GM23338 (cell line): ENCODE measurements at places on chromosomes 16 and 17. TPM values are rescaled to one million over a fixed set of nuclear protein-coding genes. Genes with fewer than 3 reads are reported as not detected.

GRCh38 chr16:67287960-67288359 is 8.6 kb downstream of the PLEKHG4 start:
- no peak for DNase-seq

DNA sequence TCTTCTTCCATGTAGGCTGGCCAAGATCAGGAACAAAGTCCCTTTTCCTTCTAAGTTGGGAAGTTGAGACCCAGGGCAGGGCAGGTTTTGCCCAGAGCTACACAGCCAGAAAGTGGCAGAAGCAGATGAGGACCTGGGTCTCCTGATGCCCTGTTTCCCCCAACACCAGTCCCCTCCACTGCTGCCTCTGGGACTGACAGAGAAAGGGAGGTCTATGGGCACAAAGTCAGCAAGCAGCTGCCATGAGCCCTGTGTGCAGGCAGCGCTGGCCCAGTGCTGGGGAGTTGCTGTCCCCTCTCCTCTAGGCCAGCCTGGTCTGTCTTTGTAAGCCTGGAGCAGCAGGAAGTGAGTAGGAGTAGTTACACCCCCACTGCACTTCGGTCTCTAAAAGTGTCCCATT is 46.9 kb upstream of the NKD1 start:
- DNase-seq, result no peak

DNA sequence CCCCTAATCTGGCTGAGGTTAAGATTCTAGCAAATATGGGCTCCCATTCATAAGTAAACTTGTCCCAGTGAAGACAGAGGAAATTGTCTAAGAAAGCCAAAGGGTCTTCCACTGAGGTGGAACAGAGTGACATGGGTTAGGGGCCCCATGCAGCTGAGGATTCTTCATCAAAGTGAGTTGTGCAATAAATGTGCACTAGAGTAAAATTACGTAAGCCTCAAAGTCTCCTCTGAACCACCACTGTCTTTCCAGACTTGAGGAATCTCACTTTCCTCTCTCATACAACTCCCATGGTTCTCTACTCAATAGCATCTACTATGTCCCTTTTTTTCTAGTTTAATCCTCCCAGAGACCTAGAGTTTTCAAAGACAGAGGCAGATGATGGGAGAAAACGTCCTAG is 132.4 kb downstream of the CA10 start:
- no peak for DNase-seq

DNA sequence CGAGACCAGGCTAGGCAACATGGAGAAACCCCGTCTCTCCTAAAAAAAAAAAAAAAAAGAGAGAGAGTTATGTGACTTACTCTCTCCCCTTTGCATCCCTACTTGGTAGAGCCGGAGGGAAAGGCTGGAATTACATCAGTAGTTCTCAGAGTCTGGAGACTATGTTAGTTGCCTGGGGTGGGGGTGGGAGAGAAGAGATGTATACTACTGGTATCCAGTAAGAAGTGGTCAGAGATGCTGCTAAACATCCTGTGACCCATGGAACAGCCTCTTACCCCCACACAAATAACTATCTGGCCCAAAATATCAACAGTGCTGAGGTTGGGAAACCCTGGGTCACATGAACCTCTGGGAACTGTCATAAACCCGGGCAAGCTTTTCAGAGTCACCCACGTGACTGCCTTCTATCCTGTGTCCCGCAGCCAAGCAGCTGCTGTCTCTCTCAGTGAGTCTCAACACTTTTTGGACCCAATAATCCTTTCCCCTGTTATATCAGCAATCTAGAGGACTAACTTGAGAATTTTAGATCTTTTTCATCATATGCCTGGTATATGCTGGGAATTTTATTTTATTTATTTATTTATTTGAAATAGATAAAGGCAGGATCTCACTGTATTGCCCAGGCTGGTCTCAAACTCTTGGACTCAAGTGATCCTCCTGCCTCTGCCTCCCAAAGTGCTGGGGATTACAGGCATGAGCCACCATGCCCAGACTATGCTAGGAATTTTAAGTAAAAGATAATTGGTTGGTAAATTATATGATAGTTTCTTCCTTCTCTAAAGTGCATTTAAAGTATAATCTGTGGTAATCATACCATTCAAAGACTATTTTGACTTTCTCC is 8.7 kb downstream of the EIF1 start:
- DNase-seq, result no peak

- no peak for DNase-seq
These were observed 21.8 kb upstream of the GNG13 start for GRCh38 chr16:822174-822908.

Gene TEKT5
- polyA plus RNA-seq, result not detected in 2 replicates

Gene ORC6
- 92.0 and 103 TPM in 2 replicates for polyA plus RNA-seq
